Stimulated activated CD8-positive, alpha-beta memory T cell treated with anti-CD3 and anti-CD28 coated beads, Interleukin-15, amount 100 ng/mL, for 1 hour (primary cell): ENCODE measurements at places on chromosomes 11 and 22.

DNA sequence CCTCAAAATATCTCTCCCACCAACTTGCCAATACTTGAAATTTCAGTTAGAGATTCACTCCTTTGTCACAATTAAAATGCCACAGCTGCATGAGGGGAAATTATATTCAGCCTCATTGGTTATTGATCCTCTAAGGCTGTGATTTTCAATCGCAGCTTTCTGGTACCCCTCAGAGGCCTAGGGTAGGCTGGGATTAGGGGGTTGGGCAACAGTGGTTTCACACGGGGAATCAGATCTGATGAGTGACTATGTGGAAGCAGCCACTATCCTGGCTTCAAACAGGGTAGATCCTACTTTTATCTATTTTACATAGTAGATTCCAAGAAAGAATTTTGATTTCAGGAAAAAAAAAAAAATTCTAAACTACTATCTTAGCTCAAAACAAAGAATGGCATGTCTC is 252.5 kb downstream of the DCDC1 start:
- DNase-seq: no peak

- no peak for DNase-seq
Observed at GRCh38 chr11:32033067-32033466, 57.8 kb upstream of the RCN1 start.

DNA sequence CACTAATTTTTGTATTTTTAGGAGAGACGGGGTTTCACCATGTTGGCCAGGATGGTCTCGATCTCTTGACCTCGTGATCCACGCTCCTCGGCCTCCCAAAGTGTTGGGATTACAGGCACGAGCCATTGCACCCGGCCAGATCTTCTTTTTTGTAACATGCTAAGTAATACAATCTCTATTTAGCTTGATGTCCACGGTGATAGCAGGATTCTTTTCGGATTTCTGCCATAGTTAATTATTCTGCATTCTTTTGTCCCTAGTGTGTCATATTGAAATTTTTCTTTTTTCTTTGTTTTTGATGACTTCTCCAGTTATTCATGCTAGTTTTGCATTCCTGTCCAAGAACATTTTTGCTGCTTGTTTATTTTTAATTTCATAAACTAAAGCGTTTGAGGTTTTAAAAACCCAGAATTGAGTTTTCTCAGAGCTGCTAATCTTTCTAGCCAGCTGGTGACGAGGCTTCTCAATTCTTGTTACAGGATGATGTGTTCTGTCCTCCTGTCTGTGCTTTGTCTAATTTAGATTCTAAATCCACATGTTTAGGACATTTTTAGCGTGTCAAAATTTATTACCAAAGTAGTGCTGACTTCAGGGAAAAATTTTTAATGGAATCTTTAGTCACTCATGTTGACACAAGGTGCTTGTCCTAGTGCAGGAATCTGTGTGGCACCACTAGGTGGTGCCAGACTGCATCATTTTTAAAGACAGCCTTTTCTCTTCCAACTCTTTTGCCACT is 21.8 kb downstream of the NF2 start:
- no peak for DNase-seq

DNA sequence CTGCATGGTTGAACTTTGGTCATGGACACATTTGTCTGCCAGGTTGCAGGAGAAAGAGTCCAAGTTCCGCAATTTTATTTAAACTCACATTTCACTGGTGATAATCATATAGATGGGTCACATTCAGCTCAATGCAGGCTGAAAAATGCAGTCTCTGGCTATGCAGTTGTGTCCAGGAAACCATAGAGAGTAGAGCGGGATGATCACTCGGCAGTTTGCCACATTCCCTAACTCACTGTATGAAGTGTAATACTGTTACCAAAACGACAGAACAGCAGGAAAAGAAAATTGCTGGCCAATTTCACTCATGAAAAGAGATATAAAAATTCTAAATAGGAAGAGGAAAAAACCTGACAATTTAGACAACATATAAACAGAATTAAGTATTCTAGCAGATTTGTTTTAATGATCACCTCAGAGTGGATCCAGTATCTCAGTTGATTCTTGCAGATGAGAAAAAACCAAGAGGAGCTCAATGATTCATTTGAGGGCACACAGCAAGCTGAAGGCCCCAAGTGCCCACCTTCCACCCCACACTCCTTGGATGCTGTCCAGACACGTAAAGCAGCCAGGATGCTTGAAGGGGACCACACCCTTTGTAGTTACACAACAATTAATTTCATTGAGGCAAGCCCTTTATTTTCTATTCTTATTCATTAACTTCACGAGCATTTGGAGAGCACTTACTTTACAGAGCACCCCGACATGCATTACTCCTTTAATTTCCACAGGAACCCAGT is 422.3 kb downstream of the SOX6 start:
- no peak for DNase-seq
